GM03348 (cell line): ENCODE measurements at places on chromosomes 4 and X.

DNA sequence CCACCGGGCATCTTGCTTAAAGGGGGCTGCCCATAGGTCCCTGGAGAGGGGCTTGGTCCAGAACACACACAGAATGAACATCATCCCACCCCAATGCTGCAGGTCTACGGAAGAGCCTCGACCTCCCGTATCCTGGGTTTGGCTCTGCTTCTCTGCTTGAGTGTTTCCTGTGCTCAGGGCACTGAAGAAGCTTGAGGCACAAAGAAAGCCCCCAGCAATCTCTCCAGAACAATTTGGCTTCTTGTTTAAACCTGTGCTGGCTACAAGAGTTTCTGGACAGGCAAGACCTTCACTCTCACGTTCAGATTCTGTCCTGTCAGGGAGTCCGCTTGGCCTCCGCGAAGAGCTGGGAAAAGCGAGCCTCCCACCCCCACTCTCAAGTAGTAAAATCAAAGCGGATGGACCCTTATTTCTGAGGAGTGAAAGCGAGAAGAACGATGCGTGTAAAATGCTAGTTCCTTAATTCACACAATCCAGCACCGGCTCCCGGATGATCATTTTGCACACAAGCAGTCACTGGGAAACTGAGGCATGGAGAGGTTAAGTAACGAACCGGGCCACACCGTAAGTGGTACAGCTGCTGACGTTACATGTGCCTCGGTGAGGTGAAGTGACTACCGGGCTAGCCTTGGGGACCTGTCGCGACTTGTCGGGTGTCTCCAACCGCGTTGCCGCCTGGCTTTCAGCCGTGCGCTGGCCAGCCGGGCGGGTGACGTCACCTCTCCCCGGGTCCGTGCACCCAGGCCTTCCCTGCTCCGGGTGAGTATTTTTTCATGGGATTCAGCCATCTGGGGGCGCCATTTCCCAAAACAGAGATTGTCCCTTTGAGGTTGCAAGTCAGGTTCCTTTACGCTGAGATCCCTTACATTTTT is 3.1 kb upstream of the SFRP2 start:
- DNase-seq: peak; percentile 85

DNA sequence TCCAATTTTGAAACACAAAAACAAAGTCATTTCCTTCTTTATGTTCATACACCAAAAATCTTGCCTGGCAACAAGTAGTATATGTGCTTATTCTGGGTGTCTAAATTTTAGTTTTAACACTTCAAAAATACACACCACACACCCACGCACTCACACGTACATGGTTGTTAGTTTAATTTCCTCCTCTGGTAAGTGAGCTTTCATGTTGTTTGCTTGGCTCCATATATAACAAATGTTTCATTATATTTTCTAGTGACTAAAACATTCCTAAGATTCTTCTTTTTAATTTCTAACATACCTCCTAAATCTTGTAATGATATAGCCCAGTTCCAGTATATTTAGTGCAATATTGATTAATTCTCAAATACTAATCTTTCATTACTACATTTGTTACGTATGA is 80.9 kb downstream of the PRDM5 start:
- DNase-seq: no peak

- peak; percentile 49 for DNase-seq
These were observed 75.4 kb downstream of the LIMCH1 start for GRCh38 chr4:41613386-41613785.

DNA sequence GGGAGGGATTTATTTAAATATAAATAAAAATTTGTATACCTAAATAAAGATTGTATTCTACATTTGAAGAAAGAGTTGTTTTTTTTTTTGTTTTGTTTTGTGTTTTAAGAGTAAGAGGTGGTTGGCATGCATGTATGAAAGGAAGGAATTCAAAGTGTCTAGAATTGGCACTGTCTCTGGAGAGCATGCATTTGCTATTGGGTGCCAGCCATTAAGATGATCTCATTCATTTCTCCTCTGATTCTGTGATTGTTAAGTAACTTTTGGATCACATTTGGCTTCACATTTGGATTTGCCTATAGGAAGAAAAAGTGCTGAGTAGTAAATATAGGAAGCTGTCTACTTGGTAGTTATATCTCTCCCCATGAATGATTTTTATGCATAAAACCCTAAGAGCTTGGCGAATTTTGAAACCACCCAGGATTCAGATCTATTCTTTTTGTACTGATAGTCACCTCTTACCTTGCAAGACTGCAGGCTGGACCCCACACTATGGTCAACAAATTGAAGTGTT is 7.8 kb upstream of the BOD1L1 start:
- DNase-seq: peak; percentile 20

DNA sequence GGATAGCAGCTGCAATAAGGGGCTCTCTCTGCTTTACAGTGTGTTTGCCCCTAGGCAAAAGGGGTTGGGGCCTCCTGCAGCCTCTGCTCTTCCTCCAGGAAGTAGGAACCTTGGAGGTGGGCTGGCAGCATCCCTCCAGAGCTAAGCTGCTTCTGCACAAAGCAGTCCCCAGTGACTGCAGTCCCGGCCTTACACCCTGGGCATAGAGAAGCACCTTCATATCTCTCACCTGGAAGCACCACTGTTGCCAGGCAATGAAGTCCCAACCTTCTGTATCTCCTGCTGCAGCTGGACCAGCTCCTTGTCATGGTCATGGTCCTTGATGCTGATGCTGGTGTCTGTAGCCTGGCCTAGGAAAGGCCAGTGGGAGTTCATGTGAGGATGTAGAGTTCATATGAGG is 171.1 kb upstream of the TET2 start:
- no peak for DNase-seq

GRCh38 chrX:129908636-129909035 is 2.7 kb downstream of the UTP14A start:
- no peak for DNase-seq

- DNase-seq: no peak
These were observed 138.4 kb upstream of the ETNPPL start for GRCh38 chr4:108901291-108901690.

DNA sequence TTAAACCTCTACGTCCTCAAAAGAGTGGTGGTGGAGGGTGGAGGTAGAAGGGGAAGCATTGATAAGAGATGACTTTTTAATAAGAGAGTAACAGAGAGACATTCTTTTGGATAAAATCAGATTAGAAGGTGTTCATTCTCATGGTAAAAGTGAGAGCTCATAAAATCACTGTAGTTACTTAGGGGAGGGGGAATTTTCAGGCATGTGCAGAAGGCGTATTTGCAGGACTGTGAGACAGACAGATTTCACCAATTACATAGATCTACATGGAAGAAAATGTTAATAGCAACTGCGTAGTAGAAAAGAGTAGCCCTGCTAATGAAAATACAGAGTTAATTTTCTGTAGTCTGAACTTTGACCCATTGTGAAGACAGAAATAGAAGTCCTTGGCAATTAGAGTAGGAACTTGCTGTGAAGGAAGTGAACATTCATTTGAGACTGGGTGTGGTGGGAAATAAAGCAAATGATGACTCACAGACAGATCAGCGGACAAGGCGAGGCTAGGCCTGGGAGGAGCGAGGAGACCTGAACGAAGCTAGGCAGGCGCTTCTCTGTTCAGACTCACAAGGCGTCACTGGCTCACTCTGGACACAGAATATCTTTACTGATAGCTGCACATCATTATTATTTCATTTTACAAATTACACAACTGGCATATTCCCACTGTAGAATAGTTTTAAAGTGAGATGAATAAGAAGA is 57.2 kb upstream of the FAM9C start:
- peak; percentile 54 for DNase-seq

DNA sequence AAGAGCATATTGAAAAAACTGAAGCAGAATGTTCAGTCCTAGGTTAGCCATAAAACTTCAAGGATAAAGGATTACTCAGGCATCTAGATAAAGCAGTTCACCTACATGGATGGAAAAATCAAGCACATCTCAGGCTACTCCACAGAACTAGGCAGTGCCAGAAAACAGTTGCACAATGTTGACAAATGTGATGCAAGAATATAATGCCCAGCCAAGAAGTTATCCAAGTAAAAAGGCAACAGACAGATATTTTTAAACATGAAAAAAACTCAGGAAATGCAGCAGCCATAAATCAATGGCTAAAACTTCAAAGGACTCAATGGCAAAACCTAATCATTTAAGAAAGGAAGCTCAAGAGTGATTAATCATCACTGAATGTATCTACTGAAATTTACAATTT is 456.0 kb upstream of the FAM241A start:
- peak; percentile 57 for DNase-seq

DNA sequence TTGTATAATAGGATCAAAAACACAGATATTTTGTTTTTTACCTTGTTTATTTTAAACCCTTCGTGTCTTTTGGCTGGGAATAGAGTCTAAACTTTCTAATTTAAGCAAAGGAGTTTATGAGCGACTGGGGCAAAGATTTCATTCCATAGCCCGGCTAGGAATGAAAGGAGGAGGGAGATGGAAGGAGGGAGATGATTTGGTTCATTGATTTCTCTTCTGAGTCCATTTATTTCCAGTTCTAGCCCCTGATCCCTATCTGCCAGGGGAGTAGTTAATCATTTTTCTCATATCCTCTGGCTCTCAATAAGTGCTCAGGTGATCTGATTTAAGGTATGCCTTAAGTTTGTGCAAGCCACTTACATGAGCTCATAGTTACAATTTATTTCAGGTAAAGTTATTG is 120.0 kb downstream of the SPRY1 start:
- DNase-seq: no peak

GRCh38 chr4:8639777-8640720 is 47.5 kb downstream of the CPZ start:
- DNase-seq: no peak

GRCh38 chr4:122894827-122895226 is 27.6 kb downstream of the NUDT6 start:
- no peak for DNase-seq

DNA sequence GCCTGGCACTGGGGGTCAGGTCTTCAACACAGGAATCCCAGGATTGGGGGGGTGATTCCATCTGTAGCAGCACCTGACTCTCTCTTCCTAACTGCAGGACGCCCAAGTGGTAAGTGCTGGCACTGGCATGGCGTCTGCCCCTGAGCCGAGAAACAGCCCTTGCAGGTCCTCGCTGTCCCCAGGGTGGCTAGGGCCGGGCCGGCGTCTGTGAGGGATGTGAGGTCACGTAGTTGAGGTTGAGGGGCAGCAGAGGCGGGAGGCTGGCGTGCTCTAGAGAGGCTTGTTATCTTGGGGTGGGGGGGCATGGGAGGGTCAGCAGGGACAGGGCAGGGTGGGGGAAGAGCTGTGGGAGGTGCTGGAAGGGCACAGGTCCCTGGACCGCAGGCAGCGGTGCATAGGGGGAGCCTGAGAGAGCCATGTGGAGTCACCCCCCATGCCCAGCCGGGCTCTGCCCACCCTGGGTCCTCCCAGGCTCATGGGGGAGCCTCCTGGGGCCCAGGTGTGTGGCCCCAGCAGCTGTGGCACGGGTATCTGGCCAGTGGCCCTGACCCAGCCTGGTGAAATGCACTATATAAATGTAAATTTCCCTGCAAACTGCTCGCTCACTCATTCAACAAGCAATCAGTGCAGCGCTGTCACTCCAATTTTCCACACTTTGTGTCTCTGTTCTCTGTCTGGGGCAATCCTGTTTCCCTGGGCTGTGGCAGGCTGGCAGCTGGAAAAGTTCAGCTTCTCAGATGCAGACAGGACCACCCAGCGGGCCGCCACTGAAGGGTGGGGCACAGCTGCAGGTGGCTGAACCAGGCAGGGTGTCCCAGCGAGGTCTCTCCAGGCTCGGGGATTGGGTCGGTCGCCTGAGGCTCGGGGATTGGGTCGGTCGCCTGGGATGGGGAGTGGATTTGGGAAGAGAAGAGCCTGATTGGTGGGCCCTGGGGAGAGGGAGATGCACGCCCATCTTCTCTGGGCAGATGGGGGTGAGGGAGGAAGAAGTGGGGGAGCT is 102.2 kb upstream of the NKX1-1 start:
- no peak for DNase-seq

DNA sequence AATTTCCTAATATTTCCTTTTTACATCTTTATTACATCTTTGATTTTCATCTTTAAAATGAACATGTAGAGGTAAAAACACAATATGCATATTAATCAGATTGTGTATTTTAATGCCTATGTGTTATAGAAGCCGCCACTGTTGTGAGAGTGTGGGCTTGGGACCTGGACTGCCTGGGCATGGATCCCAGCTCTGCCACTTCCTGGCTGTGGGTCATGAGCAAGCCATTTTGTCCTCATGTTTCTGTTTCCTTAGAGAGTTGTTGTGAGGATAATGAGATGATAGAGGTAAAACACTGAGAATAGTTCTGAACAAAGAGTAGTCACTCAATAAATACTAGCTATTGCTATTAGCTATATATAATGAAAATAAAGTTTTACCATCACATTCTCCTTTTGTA is 38.4 kb upstream of the SCOC start:
- no peak for DNase-seq

DNA sequence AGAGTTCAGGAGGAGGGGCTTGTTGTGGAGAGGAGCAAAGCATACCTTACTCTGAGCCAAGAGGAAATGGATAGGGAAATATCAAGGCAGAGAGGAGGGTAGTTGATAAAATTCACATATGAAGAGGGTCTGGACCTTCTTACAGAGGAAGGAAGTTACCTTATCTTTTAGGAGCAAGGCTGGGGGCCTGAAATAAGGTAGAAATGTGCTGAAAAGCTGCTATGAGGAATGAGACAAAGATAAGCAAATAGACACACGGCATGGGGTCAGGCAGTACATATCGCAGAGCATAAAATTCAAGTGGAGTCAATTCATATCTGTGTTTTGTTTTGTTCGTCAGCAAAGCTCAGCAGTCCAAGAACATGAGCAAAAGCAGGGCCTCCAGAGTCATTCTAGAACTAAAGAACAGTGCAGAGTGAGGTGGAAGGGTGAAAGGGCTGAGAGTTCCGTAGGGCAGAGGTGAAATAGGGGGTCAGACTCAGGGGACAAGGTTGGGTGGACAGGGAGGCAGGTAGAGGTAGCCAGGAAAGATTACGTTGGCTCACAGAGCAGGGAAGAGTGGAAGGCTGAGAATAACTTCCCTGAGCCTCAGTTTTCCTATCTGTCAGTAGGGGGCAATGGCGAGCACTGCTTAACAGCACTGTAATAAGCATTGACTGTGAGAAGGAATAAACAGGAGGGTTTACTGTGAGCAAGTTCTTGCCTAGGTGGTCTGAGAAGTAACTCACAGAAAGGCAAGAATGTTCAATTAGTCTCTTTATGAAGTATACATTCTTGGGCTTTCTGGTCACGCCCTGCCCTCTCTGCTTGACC is 9.2 kb downstream of the VSIG4 start:
- peak; percentile 5 for DNase-seq

GRCh38 chrX:25067271-25068172 is 51.8 kb upstream of the ARX start:
- DNase-seq: no peak

DNA sequence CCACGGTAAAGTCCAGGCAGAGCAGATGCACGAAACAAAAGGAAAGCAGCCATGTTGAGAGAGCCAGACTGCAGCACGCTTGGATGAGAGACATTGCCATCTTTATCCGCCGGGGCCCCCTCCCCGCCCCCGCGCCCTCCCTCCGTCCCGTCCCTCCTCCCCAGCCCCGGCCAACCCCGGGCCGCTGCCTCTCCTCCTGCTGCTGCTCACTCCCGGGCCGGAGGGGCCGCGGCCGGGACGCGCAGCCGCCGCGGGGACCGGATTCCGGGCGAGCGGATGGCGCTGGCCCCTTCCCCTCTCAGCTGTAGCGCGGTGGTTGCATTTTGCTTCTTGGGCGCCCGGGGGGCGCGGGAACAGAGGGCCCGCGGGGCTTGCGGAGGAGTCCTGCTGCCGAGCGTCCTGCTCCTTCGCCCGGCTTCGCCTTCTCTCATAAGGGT is 542 bp downstream of the RNF150 start:
- peak; percentile 89 for DNase-seq
